ENCODE measurements at places on chromosomes 6 and 20.

- no peak for DNase-seq
These were observed 567.4 kb downstream of the COL12A1 start for GRCh38 chr6:74638412-74638811.

DNA sequence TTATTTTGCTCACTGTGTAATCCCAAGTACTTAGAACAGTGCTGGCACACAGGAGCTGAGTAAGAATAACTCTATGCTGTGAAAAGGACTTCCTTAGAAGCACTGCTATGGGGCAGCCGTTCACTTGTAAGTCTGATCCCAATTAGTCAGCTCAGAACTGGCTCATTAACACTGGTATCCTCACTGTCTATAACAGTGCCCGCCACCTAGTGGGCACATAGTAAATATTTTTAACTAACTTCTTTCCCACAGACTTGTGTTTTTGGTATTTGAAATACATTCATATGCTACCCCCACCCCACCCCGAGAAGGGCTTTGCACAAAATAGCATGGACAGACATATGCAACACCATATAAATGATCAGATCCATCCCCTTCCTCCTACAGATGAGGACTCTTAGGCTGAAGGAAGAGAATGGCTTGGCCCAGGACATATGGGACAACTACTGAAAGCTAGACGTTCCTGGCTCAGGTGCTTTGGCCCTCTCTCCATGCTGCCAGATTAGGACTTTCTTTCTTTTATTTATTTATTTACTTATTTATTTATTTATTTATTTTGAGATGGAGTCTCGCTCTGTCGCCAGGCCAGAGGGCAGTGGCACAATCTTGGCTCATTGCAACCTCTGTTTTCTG lies 47.1 kb downstream of the DST start:
- peak; percentile 17 for DNase-seq

- no peak for DNase-seq
These were observed 29.3 kb upstream of the TXNDC5 start for GRCh38 chr6:7939864-7940228.

- peak; percentile 52 for DNase-seq
These were observed 150.8 kb downstream of the PRL start for GRCh38 chr6:22145823-22146677.

GRCh38 chr6:12163149-12163548 lies 127.0 kb upstream of the EDN1 start:
- no peak for DNase-seq

DNA sequence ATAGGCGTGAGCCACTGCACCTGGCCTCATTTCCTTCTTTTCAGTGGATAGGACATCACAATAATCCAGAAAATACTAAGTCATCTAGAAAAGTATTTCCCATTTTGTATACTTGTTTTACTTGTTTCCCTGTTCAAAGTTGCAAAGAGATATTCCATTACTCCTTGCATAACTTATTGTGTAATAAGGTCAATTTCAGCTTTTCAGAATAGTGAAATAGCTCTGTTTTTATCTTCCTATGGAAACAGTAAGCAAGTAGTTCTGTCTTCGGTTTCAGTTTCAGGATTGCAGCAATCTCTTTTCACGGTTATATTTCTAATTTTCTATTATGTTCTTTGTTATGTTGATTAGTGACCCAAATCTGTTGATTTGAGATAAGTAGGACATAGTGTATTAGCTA lies 6.0 kb downstream of the STX11 start:
- DNase-seq: no peak

DNA sequence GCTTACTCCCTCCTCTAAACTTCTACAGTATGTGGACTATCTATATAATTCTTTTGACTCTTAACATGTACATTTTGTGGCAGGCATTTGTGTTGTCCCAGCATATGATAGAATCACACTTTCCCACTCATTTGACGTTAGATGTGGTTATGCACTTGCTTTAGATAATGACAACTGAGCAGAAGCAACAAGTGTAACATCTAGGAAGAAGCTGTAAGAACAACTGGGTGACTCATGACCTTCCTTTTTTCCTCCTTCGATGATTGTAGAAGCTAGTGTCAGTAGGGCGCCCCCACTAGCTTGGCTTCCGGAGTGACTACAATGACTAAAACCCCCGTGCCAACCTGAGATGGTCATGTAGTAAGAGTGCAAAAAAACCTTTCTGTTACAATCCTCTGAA lies 74.6 kb upstream of the CEP85L start:
- DNase-seq: no peak

- no peak for DNase-seq
These were observed 336.7 kb downstream of the GJA1 start for GRCh38 chr6:121771937-121772720.

DNA sequence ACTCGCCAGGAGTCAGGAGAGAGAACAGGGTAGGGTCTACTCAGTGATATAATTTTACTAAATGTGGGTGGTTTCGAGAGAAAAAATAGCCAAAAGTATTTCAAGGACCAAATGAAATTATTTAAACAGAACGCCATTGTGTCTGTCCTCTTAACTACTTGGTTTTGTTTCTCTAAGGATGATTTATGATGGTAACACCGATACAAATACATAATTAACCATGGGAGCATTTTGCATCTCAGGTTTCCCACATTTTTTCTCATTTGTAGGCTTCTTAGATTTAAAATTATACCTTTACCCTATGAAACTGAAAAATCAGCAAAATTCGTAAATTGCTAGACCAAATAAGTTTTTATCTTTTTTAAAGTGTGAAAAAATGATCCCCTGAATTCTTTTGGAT lies 188.2 kb downstream of the ZFP64 start:
- DNase-seq: no peak

DNA sequence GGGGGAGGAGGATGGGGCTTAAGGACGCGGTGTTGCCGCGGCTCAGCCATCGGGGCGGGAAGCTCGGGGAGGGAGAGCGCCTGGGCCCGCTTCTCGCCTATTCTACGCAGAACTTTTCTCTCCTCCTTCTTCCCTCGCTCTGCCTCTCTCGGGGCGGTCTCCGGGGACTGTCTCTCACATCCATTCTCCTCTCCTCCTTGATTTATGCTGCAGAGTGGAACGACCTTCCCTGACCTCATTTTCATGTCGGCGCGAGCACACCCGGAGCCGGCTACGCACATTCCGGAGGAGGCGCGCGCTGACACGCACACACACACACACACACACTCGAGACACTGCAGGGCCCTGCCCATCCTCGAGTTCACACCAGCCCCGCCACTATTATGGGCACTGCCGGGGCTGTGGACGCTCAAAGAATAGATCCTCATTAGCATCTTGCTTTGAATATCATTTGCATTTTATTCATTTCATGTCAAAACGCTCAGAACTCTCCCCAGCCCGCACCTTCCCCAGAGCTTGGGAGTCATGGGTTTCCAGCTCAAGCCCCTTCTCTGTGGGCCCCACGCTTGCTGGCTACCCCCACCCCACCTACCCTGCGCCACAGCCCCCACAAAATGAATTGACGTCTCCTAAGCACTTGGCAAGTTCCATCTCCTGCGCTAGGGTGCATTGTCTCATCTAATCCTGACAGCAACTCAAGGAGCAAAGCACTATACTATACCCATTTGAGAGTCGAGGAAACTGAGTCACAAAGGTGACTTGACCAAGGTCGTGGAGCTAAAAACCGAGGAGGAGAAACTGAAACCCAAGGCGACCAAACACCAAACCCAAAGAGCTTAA lies 36.8 kb downstream of the NCR2 start:
- peak; percentile 75 for DNase-seq

GRCh38 chr20:4519534-4519933 lies 202.2 kb upstream of the PRND start:
- DNase-seq: peak; percentile 73

- DNase-seq: no peak
These were observed 912 bp downstream of the IL17F start for GRCh38 chr6:52243282-52243893.

DNA sequence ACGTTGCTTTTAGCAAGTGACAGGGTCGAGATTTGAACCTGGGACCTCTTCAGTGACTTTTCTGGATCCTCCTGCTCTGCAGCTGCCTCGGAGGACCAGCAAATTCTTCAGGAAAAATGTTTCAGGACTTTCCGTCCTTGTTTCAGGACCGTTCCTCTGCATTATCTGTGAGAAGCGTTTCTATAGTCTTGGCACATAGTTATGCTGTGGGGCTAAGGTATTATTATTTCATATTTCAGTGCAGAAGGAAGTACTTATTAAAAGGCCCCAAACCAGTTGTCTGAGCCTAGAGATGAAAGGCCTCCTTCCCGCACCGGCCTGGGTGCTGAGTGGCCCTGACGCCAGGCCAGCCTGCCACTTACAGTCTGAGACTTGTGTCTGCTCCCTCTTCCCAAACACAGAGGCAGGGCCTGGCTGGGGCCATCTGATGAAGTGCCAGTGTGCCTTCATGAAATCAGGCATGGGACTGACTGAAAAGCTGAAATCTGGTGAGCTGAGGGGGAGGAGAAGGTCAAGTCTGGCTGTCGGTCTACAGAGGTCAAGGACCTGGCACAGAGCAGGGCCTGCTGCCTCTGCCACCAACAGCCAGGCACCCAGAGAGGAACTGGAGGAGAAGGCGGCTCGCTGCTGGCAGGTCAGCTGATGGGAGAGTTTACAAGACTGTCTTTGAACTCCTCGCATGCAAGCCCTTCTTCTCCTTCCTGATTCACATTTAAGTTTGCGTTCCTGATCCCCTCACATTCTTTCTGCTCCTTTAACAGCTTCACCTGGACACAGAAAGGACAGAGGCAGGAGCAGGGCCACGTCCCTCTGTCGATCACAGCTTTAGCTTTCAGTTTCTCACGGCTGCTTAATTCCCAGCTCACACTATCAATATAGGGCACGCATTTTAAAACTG lies 8.9 kb upstream of the QKI start:
- no peak for DNase-seq

DNA sequence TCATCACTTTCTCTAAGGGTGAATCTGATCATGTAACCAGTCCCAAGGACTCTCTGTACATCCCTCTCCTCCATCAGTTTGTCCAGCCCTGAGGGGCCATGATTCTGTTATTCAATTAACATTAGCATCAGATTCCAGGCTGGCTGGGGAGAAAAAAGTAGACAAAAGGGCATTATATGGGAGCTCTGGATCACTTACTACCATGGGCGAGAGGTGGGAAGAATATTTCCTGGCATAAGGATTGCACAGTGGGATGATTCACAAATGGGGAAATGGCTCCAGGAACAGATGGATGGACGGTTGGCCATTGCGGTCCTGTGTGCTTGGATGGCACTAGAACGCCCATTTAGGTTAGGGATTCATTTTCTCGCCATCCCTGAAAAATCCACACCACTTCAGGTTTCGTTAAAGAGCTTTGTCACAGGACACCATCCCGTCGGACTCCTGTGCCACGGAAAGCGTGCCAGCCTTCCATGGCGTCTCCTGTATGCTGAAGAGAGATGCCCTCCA lies 112.6 kb downstream of the THBS2 start:
- DNase-seq: no peak

- DNase-seq: no peak
These were observed 157.5 kb downstream of the TRMT11 start for GRCh38 chr6:126143761-126144251.

GRCh38 chr6:114762145-114762544 lies 419.3 kb upstream of the HS3ST5 start:
- no peak for DNase-seq

DNA sequence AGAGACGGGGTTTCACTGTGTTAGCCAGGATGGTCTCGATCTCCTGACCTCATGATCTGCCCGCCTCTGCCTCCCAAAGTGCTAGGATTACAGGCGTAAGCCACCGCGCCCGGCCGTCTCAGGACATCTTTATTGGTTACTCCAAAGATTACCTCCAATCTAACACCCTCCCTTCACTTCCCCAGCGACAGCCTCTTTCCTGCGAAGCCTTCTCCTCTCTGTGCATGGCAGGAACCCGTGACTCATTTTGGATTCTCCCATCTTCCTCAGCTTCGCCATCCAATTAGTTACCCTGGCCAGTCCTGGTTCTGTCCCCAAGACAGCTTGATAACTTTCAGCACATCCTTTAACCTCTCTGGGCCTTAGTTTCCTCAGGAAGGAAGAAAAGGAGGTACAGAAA lies 51.3 kb upstream of the TOX2 start:
- DNase-seq: no peak

DNA sequence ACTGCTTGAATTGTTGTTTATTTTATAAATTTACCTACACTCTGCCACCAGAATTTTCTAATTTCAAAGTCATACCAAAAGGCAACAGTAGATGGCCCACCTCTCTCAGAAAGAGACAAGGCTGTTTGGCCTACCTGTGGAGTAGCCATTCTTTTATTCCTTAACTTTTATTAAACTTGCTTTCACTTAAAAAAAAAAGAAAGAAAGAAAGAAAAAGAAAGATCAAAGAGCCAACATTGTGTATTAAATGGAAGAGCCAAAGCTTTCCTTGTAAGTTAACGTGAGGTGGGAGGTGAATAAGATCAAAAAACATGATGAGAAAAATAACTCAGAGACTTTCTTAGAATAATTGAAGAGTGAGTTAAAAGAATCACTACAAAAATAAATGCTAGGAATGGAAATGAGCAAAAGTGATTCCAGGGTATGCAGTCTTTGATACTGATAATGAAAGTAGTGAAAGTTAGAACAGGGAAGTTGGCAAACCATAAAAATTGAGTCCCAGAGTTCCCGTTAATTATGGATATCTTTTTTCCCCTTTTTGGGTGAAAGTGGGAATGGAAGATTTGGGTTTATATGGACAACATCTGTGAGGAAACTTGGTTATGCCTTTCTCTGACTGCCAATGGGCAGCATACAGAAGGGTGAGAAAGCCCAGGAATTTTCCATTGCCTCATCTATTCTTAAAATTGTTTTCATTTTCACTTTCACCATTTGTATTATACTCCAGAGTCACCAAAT lies 35.9 kb upstream of the MYB start:
- no peak for DNase-seq

- no peak for DNase-seq
These were observed 155.9 kb downstream of the NFATC2 start for GRCh38 chr20:51386586-51386985.

DNA sequence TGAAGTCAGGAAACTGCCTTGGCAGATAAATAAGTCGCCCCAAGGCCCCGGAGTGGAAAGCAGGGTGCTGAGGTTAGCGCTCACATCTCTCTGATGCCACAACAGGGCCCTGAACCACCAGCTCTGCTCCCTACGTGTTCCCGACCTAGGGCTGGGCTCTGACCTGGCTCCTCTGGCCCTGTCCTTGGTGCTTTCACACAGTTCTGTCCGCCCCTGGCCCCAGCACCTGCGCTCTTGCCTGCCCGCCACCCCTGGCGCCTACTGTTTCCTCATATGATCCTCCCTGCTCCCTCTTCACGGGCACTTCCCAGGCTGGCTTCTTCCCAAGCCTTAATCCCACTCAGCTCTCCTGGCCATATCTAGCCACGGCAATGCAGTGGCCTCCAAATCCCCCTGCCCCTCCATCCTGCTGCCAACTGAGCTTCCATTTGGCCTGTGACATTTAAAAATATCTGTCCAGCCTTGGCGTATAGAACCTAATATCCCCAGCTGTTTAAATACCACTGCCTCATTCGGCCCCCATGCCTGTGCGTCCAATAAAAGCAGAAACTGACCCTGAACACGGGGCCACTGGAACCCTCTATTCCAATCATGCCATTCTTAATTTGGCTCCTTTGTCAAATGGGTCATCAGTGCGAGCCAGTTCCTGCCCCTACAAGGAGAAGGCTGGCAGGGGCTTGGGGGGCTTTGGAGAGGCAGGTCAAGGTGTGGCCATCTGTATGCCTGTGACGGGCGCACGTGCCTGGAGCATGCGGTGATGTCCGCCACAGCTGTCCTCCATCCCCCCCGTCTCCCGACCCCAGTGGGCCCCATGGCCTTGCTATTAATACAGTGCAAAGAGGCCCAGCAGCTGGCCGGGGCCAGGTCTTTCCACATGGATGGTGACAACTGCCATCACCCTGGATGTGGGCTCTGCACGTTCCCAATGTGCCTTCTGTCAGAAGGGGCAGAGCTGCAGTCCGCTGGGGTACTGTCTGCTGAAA lies 27.7 kb downstream of the GNAS-AS1 start:
- peak; percentile 39 for DNase-seq

- DNase-seq: peak; percentile 40
These were observed 3.9 kb upstream of the PHF20 start for GRCh38 chr20:35767683-35768481.
